Activated CD4-positive, alpha-beta T cell treated with anti-CD3 and anti-CD28 coated beads, Interleukin-2, amount 50 U/mL, for 4 hours (primary cell): ENCODE measurements at places on chromosomes 12 and 14.

- DNase-seq, result no peak
Observed at GRCh38 chr12:67578976-67579661, 69.4 kb upstream of the DYRK2 start.

DNA sequence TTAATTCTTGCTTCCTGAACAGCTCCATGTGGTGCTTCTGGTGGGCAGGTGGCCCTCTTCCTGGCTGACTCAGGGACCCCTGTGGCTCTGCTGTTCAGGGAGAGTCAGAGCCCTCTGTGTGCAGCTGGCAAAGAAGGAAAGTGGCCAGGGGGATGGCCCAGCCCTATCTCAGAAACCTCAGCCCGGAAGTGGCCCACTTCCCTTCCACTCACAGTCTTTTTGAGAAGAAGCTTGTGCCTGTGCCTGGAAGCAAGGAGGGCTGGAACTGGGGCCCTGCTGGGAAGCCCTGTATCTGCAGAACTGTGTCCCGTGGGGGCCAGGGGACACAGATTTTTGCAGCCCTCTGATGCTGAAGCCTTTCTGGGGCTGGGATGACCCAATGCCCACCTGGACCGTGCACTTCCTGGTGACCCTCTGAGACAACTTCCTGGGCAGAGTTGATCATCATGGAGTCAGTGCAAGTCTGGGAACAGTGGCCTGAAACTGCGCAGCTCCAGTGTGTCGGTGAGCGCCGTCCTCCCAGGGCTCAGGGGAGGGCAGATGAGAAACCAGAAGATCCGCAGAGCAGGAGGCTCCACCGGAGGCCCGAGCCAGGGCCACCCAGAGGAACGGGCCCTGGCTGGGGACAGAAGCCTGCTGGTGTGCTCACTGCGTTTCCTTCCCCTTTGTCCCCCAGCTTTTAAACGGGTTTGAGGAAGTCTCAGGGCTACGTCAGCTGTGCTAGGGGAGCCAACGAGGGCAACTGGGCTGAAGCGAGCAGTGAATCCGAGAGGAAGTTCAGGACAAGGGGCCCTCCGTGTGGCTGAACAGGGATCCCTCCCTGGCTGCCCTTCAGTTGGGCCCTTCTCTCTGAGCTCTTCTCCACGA, 217.4 kb upstream of the RTL1 start:
- no peak for DNase-seq

DNA sequence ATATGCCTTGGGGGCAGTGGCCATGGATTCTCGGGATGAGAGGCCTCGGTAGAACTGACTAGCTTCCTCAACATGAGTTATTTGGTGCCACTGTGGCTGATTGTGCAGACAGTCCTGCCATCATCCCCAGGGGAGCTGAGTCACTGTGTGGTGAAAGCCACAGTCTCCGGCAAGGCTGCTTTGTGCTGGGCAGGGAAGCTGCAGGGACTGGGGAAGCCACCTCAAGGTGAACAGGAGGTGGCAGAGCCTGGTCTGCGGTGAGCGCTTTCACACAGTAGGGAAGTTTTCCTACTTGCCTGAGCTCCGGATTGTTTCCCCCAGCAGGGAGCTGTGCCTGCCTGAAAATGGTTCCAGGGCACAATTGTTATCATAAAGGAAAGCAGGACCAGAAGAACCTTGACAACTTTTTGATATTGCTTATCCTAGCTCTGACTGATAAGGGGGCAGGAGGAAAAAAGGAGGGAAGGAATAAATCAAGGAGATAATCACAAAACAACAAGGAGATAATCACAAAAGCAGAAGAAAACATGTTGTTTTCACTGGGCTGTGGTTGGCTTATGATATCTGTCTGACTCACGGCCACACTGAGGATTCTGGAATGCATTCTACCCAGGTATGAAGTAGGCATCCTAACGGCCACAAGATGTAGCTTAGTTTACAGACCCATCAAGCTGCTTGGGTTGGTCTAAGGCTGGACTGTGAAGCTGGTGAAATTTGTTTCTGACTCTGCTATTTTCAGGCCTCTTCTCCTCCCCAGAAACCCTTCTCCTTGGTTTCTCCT, 32.2 kb upstream of the GNG2 start:
- peak; percentile 60 for DNase-seq

- no peak for DNase-seq
Observed at GRCh38 chr12:105967038-105967776, 171.5 kb downstream of the NUAK1 start.

- no peak for DNase-seq
Observed at GRCh38 chr12:12941450-12942350, 10.3 kb downstream of the GPRC5D start.

- DNase-seq, result no peak
Observed at GRCh38 chr12:53726341-53726740, 911 bp downstream of the CALCOCO1 start.

- peak; percentile 92 for DNase-seq
Observed at GRCh38 chr14:76977793-76978720, 50.5 kb downstream of the IRF2BPL start.

DNA sequence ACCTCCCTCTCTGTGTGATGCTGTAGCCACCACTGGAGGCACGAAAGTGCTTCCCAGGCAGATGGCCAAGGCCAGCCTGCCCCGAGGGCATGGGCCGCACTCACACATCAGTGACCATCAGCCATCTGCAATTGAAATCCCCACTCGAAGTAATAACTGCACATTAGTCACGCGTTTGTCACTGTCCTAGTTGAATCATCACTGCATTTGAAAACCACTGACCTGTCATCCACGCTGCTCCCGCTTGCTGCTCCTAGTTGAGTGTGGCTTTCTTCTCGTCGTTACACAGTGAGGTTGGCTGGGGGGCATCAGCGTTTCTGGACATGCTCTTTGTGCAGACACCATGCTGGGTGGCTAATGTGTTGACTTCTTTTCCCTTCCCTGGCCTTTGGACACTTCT, 176.1 kb downstream of the ADGRD1 start:
- DNase-seq, result no peak

DNA sequence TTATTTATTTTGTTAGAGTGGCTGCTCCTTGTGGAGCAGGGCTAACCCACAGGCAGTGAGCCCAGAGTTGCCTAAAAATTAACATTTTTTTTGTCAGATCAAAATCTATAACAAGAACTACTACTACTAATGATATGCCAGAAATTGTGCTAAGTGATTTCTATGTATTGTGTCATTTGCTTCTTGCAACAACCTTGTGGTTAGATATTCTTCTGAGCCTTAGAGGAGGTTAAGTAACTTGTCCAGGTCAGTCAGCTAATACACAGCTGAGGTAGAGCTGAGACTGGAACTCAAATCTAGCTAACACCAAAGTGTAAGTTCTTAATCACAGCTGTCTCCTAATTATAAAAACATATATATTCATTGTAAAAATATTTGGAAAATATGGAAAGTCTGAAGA, 29.8 kb downstream of the CFL2 start:
- no peak for DNase-seq
